ENCODE measurements at places on chromosomes 12 and 14.

GRCh38 chr12:130982565-130983225 is 29.0 kb downstream of the ADGRD1 start:
- no peak for DNase-seq

- peak; percentile 3 for DNase-seq
Observed at GRCh38 chr14:99603471-99604277, at the start of gene CCDC85C. Gene CCDC85C (minus strand): TSS chr14:99604207. CDS start chr14:99603959, 248 bp downstream.

DNA sequence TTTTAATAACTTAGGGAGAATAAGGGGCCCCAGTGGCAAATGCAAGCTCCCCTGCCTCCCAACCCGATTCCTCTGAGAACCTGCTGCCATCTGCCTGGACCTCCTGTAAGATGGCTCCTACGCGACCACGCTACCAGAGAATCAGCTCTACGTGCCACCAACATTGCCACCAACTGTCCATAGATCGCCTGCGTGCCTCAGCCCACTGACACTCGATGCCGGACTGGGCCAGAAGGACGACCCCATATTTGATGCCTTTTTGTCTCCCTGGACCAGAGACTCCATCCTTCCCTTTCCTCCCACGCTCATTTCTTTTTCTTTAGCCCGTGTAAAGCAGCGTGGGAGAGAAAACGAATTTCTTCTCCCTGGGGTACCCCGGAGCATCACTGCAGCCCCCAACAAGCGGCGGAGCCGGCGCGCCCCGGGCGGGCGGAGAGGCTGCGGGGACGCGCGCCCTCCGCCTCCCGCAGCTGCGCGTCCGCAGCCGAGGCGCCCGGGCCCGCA is 565 bp upstream of the KLHL42 start:
- DNase-seq = no peak

DNA sequence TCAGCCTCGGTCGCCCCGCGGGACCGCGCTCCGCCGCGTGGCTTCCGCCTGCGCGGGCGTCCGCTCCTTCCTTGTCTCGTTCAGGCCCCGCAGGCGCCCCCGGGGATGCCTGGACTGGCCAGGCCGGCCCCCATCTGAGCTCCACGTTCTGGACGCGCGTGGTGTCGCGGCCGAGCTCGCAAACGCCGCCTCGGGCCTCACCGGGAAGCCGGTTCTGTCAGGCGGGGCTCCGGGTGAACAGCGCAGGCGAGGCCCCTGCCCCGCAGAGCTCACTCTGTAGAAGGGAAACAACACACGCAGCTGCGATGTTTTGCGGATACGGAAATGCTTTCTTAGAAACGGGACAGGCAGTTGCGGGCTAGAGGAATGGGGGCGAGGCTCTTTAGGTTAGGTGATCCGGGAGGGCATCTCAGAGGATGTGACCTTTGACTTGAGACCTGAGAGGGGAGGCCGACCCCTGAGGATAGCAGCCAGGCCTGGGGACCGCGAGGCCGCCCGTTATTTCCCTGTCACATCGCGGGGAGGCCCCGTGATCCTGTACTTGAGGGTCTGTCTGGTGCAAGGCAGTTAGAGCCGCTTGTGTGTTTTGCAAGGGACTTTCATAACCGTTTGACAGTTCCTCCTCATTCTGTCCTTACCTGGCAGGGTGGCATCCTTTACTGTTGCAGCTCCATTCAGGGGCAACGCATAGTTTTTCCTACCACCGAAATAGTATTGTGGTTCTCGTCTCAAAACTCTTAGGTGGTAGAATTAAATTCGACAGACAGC is 584 bp downstream of the VRK1 start:
- DNase-seq = no peak

GRCh38 chr14:93029911-93030508 is 85.7 kb downstream of the ITPK1 start:
- no peak for DNase-seq

- DNase-seq = no peak
Observed at GRCh38 chr14:56959869-56960268, 149.6 kb upstream of the OTX2 start.

GRCh38 chr12:52213564-52214420 is 19.3 kb upstream of the KRT7 start:
- DNase-seq = no peak

- DNase-seq = peak; percentile 62
Observed at GRCh38 chr14:106556665-106557289, 1030.4 kb downstream of the TMEM121 start.

DNA sequence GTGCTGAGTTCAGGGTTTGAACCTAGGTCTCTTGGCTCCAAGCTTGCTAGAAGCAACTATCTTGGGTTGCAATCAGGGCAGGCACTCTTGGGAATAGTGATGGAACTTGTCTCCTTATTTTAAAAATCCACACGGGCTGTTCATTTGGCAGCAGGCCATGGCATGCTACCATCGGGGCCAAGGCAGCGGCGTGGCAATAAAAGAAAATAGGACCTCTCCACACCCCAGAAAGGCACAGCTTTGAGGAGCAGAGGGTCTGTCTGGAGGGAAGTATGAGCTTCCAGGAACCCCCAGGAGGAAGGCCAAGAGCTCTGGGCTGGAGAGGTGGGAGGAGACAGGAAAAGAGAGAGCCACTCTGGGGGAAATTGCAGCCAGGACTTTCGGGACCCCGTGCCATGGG is 15.3 kb downstream of the RPS6KL1 start:
- no peak for DNase-seq

- DNase-seq = no peak
Observed at GRCh38 chr12:52171950-52172512, 19.8 kb downstream of the KRT80 start.
